Kidney (tissue), 22 donors: ENCODE measurements at places on chromosomes 7 and 10. TPM values are rescaled to one million over a fixed set of nuclear protein-coding genes. Genes with fewer than 3 reads are reported as not detected.

- no peak for DNase-seq
- no peaks in the 10 kb centered on the region for H3K27me3 ChIP-seq
- H3K27ac ChIP-seq = no peak overlapping the region
- H3K4me3 ChIP-seq = no peak overlapping the region
These were observed 127.8 kb downstream of the RAPGEF5 start for GRCh38 chr7:22229148-22229547.

- H3K4me3 ChIP-seq = no peak overlapping the region
- H3K27me3 ChIP-seq = no peaks in the 10 kb centered on the region
These were observed 42.4 kb upstream of the CPN1 start for GRCh38 chr10:100124097-100124496.

The MUC3A gene
- total RNA-seq = 39.1 TPM

GRCh38 chr10:76111986-76112825 lies 680.8 kb downstream of the LRMDA start:
- peak; percentile 78 for DNase-seq
- H3K27me3 ChIP-seq = no peaks in the 10 kb centered on the region
- peak overlapping the region; percentile 7 for H3K27ac ChIP-seq
- no peak overlapping the region for H3K4me3 ChIP-seq

The GPR85 gene
- total RNA-seq = 0.31 TPM

The TMEM243 gene
- total RNA-seq = 50.3 TPM

The TES gene
- 108 TPM for total RNA-seq

GRCh38 chr7:158266817-158267741 lies 320.5 kb downstream of the PTPRN2 start:
- H3K4me3 ChIP-seq = no peak overlapping the region
- no peaks in the 10 kb centered on the region for H3K36me3 ChIP-seq
- peaks cover 9% of the 10 kb centered on the region for H3K4me1 ChIP-seq
- no peaks in the 10 kb centered on the region for H3K27me3 ChIP-seq

GRCh38 chr7:95874541-95875265 lies 102.3 kb downstream of the DYNC1I1 start:
- DNase-seq = no peak
- no peak overlapping the region for H3K4me3 ChIP-seq
- H3K36me3 ChIP-seq = no peaks in the 10 kb centered on the region
- H3K27me3 ChIP-seq = no peaks in the 10 kb centered on the region

DNA sequence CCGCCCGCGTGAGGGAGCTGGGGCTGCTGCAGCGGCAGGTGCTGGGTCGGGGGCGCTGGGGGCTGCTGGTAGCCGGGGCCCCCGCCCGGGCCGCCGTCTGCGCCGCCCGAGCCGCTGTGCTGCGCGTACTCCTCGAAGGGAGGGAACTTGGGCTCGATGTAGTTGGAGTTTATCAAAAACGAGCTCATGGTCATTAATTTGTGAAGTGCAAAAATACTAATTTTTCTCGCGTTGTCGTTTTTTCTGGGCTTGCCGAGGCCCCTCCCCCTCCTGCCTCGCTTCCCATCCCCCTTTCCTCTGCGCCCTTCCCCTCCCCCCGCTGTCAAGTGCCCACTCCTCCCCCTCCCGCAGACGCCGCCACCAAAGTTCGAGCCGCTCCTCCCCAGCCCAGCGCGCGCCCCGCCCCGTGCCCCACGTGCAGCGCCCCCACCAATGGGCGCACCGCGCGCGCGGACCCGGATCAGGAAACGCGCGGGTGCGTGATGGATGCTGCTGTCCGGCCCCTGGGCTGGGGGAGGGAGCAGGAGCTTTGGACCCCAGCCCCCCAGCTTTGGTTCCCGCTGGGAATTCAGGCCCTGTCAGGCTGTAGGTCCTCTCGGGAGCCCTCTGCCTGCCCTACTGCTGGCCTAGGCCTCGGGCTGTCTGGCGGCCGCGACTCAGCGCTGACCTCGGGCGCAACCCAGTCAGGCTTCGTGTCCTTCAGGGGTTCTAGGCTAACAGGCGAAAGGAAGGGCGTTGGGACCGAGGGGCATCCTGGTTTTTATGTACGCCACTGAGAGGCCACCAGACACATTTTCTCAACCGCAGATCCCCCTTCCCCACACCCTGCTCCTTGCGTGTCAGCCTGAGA lies at the start of gene HOXA4:
TSS of gene HOXA4 (minus strand) at position 218 of the 850 bp plus-strand sequence. CDS start at position 194, 24 bp downstream.
- H3K4me1 ChIP-seq = peaks cover 19% of the 10 kb centered on the region
- DNase-seq = peak; percentile 95
- peak within 1 kb of the TSS; percentile 62 for H3K4me3 ChIP-seq
- H3K27ac ChIP-seq = peak within 1 kb of the TSS; percentile 97

The ZNF736 gene
- total RNA-seq = 24.5 TPM

DNA sequence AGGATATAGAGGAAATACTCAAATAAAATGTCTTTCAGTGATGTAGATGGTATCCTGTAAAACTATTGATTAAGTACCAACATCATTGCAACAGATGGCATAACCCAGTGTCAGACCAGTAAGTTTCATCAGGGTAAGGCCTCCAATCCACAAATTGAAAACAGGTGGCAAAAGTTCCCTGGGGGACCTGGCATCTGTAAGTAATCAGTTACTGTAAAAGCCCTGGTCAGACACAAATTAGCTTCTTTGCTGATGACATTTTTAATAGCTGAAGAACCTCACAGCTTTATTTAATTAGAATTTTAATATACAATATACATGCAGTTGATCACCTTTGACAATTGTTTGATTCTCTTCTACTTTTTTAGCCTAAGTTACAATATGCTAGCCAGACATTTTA lies 152.5 kb downstream of the PLXDC2 start:
- no peak for DNase-seq
- H3K27ac ChIP-seq = no peak overlapping the region
- H3K36me3 ChIP-seq = no peaks in the 10 kb centered on the region
- H3K4me1 ChIP-seq = peaks cover 2% of the 10 kb centered on the region

DNA sequence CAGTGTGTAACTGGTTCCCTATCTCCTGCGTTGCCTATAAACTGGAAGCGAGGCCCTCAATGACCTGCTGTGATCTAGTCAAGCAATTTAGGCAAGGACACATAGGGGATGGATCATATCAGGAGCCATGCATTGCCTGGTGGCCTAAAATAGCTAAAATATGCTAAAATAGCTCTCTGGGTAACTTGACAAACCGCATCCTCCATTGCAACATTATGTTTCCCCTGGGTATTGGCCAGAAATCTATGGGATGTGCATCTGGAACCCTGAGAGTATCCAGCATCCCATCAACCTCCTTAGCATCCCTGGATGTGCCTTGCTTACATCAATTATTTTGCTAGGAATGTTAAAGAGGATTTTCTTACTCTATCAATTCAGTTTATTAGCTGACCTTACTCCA lies 91.7 kb upstream of the ADCY1 start:
- H3K36me3 ChIP-seq = no peaks in the 10 kb centered on the region
- no peak overlapping the region for H3K27ac ChIP-seq
- H3K4me1 ChIP-seq = no peaks in the 10 kb centered on the region

- H3K27me3 ChIP-seq = no peaks in the 10 kb centered on the region
- peaks cover 15% of the 10 kb centered on the region for H3K36me3 ChIP-seq
- peak overlapping the region; percentile 69 for H3K4me3 ChIP-seq
These were observed 478 bp upstream of the ZNF22 start for GRCh38 chr10:45000138-45000751.

GRCh38 chr10:119313644-119314043 lies 106.3 kb downstream of the GRK5 start:
- no peaks in the 10 kb centered on the region for H3K27me3 ChIP-seq
- H3K4me1 ChIP-seq = no peaks in the 10 kb centered on the region
- no peak overlapping the region for H3K27ac ChIP-seq
- H3K36me3 ChIP-seq = no peaks in the 10 kb centered on the region
- DNase-seq = no peak

The GDF2 gene
- not detected for total RNA-seq

The EIF5AL1 gene
- 0.54 TPM for total RNA-seq

DNA sequence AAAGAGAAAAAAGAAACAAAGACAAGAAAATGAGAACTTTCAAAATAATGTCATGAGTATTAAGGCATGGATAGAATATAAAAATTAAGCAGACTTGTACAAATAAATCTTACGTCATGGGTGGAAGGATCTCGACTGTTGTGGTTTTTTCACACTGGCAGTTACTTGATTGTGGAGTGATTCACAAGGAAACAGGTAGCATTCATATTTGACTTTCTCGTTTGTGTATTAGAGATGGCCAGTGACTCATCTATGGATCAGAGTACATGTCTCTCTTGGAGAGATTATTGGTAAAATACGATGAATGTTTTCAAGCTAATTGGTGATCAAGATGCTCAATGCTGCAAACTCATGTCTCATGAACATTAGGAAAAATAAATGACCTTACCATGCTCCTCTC lies 564.3 kb downstream of the GATA3 start:
- H3K27ac ChIP-seq = no peak overlapping the region
- H3K4me1 ChIP-seq = no peaks in the 10 kb centered on the region
- no peaks in the 10 kb centered on the region for H3K27me3 ChIP-seq
- no peak for DNase-seq
- no peak overlapping the region for H3K4me3 ChIP-seq

GRCh38 chr7:155993420-155994278 lies 181.4 kb upstream of the SHH start:
- no peaks in the 10 kb centered on the region for H3K36me3 ChIP-seq
- no peaks in the 10 kb centered on the region for H3K27me3 ChIP-seq
- H3K4me1 ChIP-seq = no peaks in the 10 kb centered on the region
- H3K4me3 ChIP-seq = no peak overlapping the region

DNA sequence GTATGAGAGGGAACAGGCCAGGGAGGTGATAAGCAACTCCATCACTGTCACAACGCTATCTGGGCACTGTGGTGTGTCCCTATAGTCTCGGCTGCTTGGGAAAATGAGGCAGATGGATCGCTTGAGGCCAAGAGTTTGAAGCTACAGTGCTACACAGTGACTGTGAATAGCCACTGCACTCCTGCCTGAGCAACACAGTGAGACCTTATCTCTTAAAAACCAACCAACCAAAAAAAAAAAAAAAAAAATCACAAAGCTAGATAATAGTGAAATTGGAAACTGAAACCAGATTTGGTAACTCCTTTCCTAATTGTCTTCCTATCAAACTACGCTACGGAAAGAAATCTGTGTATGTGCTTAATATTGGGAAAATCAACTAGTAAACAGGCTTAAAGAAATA lies 14.1 kb downstream of the MICU1 start:
- no peaks in the 10 kb centered on the region for H3K4me1 ChIP-seq
- no peaks in the 10 kb centered on the region for H3K27me3 ChIP-seq
- H3K4me3 ChIP-seq = no peak overlapping the region
- H3K36me3 ChIP-seq = no peaks in the 10 kb centered on the region
